Pancreas (tissue), 10 donors: ENCODE measurements at places on chromosomes 1 and 21. TPM values are rescaled to one million over a fixed set of nuclear protein-coding genes. Genes with fewer than 3 reads are reported as not detected.

- no peaks in the 10 kb centered on the region for H3K4me1 ChIP-seq
- no peak overlapping the region for H3K4me3 ChIP-seq
- no peak overlapping the region for H3K27ac ChIP-seq
- DNase-seq = no peak
- H3K27me3 ChIP-seq = no peaks in the 10 kb centered on the region
- H3K36me3 ChIP-seq = no peaks in the 10 kb centered on the region
Measured at GRCh38 chr1:87155170-87155569, 173.5 kb upstream of the LMO4 start.

The PDPN gene
- 0.83 TPM for total RNA-seq

DNA sequence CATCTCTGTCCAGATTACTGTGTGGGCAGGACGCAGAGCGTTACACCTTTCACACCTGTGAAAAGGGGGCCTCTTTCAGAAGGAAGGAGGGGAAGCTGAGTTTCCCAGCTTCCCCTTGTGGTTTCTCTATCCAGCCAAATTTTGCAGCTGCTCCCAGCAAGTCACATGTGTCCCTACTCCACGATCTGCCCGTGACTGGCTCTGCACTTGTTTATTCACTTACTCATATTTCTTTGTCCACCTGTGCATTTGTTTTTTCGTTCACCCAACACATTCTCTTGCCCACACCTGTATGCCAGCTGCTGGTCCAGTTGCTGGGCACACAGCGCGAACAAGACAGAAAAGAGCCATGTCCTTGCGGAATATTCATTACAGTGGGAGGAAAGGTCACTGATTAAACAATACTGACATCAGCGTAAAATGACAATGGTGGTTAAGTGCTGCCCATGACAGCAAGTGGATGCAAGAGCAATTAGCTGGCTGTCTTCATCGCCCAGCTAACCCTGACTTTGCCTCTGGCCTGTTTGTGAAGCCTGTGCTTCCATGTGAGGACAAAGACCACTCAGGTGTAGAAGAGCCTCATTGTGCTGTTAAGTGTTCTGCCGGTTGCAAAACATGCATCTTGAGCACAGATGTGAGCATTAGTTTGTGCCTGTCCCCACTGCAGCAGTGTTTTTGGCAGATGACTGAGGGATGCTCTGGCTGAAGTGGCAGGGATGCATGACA lies 28.6 kb upstream of the NEK2 start:
- H3K4me3 ChIP-seq = no peak overlapping the region
- H3K4me1 ChIP-seq = no peaks in the 10 kb centered on the region
- H3K36me3 ChIP-seq = no peaks in the 10 kb centered on the region
- DNase-seq = no peak

DNA sequence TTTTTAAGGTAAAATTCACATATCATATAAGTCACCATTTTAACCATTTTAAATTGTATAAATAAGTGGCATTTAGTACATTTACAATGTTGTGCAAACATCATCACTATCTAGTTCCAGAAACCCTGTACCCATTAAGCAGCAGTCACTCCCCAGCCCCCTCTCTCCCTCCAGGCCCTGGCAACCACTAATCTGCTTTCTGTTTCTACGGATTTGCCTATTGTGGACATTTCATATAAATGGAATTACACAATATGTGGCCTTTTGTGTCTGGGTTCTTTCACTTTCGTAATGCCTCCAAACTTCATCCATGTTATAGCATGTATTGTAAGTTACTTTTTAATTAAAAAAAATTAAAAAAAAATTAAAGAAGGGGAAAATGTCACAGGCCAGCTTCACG lies 58.0 kb upstream of the RAB3GAP2 start:
- no peak for DNase-seq
- no peaks in the 10 kb centered on the region for H3K4me1 ChIP-seq
- H3K4me3 ChIP-seq = no peak overlapping the region
- no peak overlapping the region for H3K27ac ChIP-seq

The RIPPLY3 gene
- not detected for total RNA-seq

DNA sequence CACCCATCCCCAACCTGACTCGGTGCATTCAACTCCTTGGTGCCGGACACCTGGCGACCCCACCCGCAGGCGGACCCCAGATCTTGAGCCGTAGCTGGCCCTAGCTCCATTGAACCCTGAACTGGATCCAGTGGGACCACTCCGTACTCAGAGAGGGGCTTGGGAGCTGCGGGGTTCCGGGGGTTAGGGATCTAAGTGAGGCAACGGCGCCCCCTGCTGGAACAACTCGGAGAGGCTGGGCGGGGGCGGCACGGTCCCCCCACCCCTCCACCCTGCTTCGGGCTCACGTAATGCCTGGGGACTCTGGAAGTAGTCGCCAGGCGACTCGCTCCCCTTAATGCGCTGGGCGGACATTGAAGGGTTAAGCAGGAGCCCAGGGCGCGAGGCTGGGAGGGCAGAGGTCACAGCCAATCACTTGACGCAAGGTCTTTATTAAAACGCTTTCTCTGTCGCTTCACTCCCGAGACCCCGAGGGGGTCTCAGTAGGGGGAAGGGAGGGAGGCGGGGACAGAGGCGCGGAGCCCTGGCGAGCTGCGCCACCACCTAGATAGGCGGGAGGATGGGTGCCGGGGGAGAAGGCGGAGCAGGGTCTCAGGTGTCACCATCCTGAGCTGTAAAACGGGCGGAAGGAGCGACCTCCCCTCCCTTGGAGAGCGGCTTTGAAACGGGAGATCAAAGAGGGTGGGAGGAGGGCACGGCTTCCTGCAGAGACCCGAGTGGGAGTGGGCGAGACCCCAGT lies 704 bp upstream of the CRABP2 start:
- H3K4me1 ChIP-seq = peaks cover 22% of the 10 kb centered on the region
- DNase-seq = peak; percentile 69
- H3K36me3 ChIP-seq = no peaks in the 10 kb centered on the region
- no peak overlapping the region for H3K27ac ChIP-seq
- H3K4me3 ChIP-seq = peak overlapping the region; percentile 48

- no peak overlapping the region for H3K27ac ChIP-seq
- H3K36me3 ChIP-seq = no peaks in the 10 kb centered on the region
- H3K4me1 ChIP-seq = no peaks in the 10 kb centered on the region
- no peaks in the 10 kb centered on the region for H3K27me3 ChIP-seq
Measured at GRCh38 chr1:230778916-230779590, 31.9 kb downstream of the CAPN9 start.

The LCE6A gene
- total RNA-seq = not detected

DNA sequence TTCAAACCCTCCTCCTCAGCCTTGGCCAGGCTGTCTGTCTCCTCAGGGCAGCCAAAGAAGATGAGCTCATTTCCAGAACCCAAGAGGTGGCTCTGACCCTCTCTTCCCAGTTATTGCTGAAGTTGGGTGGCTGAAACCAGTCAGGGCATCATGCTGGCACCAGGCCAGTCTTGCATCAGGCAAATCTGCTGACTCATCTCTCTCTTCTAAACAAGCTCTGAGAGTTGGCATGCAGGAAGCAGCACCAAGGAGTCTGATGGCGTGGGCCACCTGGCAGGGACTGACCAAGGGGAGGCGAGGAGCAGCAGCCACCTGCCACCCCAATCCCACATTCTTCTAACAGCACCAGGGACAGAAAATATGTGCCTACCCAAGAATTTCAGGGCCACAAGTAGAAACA lies 104.8 kb upstream of the ATP1A1 start:
- H3K27me3 ChIP-seq = no peaks in the 10 kb centered on the region
- H3K36me3 ChIP-seq = no peaks in the 10 kb centered on the region
- no peak overlapping the region for H3K27ac ChIP-seq
- DNase-seq = peak; percentile 76
- H3K4me1 ChIP-seq = no peaks in the 10 kb centered on the region

DNA sequence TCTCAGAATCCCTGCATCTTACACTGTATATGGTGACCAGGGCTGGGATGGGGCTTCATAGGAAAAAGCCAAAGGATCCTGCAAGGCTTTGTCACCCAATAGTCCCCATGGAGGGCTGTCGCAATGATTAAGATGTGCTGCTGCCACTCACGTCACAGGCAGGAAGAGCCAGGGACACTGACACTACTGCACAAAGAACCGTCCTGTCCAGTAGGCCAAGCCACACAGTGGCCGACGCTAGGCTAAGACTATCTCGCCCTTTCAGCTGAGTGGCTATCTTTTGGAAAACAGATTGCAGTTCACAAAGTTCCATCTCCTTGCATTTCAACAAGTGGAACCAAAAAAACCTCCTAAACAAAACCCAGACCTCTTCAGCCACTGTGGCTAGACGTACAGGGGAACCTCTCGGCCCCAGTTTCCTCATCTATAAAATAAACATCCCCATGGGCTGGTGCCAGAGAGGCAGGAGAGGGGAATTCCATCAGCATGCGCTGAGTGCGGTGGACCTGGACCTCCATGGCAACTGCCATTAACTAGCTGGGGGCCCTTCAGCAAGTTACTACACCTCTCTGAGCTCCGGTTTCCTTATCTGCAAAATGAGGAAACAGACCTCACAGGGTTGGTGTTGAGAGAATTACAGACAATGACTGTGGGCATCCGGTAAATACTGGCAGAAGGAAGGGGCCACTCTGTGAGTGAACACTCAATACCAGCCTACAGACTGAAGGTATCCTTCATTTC lies 8.7 kb downstream of the CAPZB start:
- no peak overlapping the region for H3K4me3 ChIP-seq
- H3K27ac ChIP-seq = peak overlapping the region; percentile 57
- H3K27me3 ChIP-seq = no peaks in the 10 kb centered on the region

- no peak overlapping the region for H3K4me3 ChIP-seq
- no peaks in the 10 kb centered on the region for H3K27me3 ChIP-seq
- H3K27ac ChIP-seq = no peak overlapping the region
- H3K4me1 ChIP-seq = peaks cover 12% of the 10 kb centered on the region
- no peak for DNase-seq
- H3K36me3 ChIP-seq = no peaks in the 10 kb centered on the region
Measured at GRCh38 chr1:77900687-77901293, 12.4 kb downstream of the NEXN start.

- H3K36me3 ChIP-seq = no peaks in the 10 kb centered on the region
- no peaks in the 10 kb centered on the region for H3K4me1 ChIP-seq
- no peak overlapping the region for H3K27ac ChIP-seq
- no peaks in the 10 kb centered on the region for H3K27me3 ChIP-seq
- H3K4me3 ChIP-seq = no peak overlapping the region
- no peak for DNase-seq
Measured at GRCh38 chr1:195481293-195481692, 1126.9 kb downstream of the KCNT2 start.

GRCh38 chr1:94325377-94326302 lies 88.3 kb upstream of the ARHGAP29 start:
- peak overlapping the region; percentile 70 for H3K27ac ChIP-seq
- peak; percentile 32 for DNase-seq
- no peaks in the 10 kb centered on the region for H3K36me3 ChIP-seq
- H3K4me3 ChIP-seq = no peak overlapping the region
- H3K4me1 ChIP-seq = peaks cover 30% of the 10 kb centered on the region
- no peaks in the 10 kb centered on the region for H3K27me3 ChIP-seq

- DNase-seq = no peak
- H3K36me3 ChIP-seq = no peaks in the 10 kb centered on the region
- no peak overlapping the region for H3K4me3 ChIP-seq
- H3K27me3 ChIP-seq = no peaks in the 10 kb centered on the region
Measured at GRCh38 chr1:25609921-25610320, 6.7 kb upstream of the MAN1C1 start.

DNA sequence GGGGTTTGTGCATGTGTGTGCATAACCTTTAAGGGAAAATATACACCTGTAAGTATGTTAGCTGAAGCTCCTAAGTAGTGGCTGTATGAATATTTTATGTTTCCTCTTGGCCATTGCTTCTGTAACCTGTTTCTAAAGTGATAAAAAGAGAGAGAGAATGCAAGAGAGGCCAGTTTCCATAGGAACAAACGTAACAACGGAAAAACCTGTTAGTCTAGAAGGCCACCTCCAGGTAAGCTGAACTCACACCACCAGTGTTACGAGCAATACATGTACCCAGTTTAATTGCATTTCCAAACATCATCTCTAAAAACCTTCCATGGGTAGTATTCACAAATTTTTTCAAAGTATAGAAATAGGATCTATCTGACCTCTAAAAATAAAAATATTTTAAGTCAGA lies 63.1 kb downstream of the PLPPR4 start:
- no peak overlapping the region for H3K4me3 ChIP-seq
- H3K27ac ChIP-seq = no peak overlapping the region
- H3K27me3 ChIP-seq = no peaks in the 10 kb centered on the region

DNA sequence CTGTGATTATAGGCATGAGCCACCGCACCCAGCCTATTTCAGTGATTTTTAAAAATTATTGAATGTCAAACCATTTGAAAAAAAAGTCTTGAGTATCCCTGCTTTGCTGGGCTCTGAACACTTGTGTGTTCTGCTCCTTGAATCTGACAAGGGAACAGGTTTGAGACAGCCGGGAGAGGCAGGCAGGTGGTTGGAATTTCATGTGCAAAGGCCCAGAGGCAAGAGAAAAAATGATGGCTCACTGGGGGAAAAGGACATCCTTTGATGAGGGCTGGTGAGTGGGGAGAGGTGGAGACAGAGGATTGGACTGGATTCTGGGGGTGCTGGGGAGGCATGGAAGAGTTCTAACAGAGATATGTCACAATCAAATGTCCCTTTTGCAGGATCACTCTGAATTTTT lies 13.1 kb upstream of the WASF2 start:
- H3K27ac ChIP-seq = no peak overlapping the region
- no peaks in the 10 kb centered on the region for H3K4me1 ChIP-seq
- H3K4me3 ChIP-seq = no peak overlapping the region

DNA sequence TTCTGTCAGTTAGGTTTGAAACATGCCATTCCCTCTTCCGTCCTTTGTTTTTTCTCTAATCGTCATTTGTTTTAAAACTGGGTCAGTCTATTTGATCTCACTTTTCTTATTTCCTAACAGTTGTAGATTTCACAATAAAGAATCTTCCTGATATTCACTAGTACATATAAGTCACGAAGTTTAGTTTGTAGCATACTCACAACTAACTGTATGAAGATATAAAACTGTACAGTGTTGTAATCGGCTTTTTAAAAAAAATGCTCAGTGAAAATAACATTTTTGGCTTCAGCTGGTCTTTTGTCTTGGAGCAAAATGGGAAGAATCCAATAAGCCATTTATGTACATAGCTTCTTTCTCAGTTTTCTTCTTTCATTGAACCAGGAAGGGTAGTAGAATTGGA lies 78.3 kb downstream of the NCAM2 start:
- H3K36me3 ChIP-seq = no peaks in the 10 kb centered on the region
- no peaks in the 10 kb centered on the region for H3K4me1 ChIP-seq
- no peak for DNase-seq
- H3K27ac ChIP-seq = no peak overlapping the region

- DNase-seq = no peak
- peak overlapping the region; percentile 42 for H3K4me3 ChIP-seq
- peaks cover 4% of the 10 kb centered on the region for H3K4me1 ChIP-seq
- H3K27me3 ChIP-seq = no peaks in the 10 kb centered on the region
- H3K36me3 ChIP-seq = no peaks in the 10 kb centered on the region
- H3K27ac ChIP-seq = peak overlapping the region; percentile 90
Measured at GRCh38 chr1:150235294-150235851, 539 bp downstream of the ANP32E start.

The INSRR gene
- total RNA-seq = 0.03 TPM

The UMODL1 gene
- total RNA-seq = not detected

GRCh38 chr1:106980121-106980520 lies 76.4 kb upstream of the PRMT6 start:
- H3K36me3 ChIP-seq = no peaks in the 10 kb centered on the region
- no peak for DNase-seq
- H3K27me3 ChIP-seq = no peaks in the 10 kb centered on the region
- no peak overlapping the region for H3K4me3 ChIP-seq
- no peak overlapping the region for H3K27ac ChIP-seq

GRCh38 chr1:45945426-45945825 lies 142.0 kb downstream of the MAST2 start:
- H3K4me3 ChIP-seq = no peak overlapping the region
- H3K27me3 ChIP-seq = no peaks in the 10 kb centered on the region
- H3K27ac ChIP-seq = no peak overlapping the region
- no peak for DNase-seq
- no peaks in the 10 kb centered on the region for H3K4me1 ChIP-seq
